ENCODE measurements at places on chromosomes 11 and 22.

DNA sequence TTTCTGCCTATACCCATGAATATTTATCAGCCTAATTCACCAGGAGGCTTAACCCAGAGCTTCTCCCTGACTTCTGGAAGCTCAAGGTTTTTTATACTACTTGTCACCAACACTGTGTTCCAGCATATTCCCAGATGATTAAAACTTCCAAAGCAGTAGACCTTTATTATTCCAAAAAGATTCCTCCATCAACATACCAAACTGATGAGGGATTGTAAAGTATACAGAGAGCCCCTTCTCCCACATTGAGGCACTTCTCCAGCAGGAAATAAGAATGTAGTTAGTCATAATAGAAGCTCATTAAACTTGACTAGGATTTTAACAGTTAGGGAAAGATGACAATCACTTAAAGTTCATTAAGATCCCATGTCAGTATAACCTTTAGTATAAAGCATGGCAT is 51.4 kb upstream of the CEP126 start:
- DNase-seq, result no peak

DNA sequence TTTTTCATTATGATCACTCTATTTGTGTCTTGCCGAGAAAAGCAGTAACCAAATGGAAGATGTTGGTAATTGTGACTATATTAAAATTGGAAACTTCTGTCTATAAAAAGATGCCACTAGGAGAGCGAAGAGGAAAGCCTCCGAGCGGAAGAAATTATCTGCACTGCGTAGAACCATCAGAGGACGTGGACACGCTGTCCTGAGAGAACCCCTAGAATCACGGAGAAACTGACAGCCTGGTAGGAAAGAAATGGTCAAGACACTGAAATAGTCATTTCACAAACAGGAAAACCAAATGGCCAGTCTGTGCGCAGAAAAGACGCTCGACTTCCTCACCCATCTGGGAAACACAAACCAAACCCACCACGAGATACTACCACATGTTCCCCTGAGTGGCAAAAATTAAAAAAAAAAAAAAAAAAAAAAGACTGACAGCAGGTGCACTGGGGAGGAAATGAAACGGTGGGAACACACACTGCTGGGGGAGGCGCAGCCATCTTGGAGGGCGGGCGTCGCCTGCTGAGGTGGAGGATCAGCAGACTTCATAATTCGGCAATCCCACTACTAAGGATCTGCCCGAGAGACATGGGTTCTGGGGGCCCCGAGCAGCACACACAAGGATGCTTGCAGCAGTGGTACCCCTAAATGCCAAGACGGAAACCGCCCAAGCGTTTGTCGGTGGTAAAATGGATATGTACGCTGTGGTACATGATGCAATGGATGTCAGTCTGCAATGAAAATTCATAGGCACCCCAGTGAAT is 21.3 kb downstream of the IFITM10 start:
- no peak for DNase-seq

DNA sequence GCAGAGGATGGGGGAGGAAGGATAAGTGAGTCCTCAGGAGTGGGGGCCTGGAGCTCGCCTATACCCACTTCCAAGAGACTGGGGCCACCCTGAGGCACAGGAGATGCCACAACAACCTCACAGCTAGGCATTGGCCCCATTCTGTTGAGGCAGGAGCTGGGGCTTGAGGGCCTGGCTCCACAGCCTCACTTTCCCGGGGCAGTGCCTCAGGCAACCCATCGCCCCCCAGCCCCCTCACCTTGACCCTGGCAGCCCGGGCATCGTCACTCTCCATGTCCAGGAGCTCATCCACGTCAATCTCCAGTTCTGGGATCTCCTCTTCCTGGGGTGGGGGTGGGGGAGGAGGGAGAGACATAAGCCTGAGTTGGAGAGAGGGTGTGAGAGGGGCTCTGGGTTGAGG is 1.8 kb downstream of the PPP1R14B start:
- DNase-seq, result no peak

DNA sequence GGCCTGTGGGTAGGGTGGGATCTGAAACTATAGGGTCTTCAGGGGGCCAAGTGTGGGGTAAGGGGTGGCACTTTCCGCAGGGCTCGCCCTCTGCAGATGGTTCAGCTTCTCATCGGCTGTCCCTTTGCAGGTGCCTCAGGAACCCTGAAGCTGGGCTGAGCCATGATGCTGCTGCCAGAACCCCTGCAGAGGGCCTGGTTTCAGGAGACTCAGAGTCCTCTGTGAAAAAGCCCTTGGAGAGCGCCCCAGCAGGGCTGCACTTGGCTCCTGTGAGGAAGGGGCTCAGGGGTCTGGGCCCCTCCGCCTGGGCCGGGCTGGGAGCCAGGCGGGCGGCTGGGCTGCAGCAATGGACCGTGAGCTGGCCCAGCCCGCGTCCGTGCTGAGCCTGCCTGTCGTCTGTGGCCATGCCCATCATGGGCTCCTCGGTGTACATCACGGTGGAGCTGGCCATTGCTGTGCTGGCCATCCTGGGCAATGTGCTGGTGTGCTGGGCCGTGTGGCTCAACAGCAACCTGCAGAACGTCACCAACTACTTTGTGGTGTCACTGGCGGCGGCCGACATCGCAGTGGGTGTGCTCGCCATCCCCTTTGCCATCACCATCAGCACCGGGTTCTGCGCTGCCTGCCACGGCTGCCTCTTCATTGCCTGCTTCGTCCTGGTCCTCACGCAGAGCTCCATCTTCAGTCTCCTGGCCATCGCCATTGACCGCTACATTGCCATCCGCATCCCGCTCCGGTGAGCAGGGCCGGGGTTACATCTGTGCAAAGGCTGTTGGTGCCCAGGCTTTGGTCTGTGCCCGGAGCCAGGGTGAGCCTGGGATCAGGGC is 5.8 kb downstream of the ADORA2A start:
- no peak for DNase-seq

GRCh38 chr11:6194065-6194581 is 4.9 kb upstream of the OR52W1 start:
- DNase-seq, result no peak

DNA sequence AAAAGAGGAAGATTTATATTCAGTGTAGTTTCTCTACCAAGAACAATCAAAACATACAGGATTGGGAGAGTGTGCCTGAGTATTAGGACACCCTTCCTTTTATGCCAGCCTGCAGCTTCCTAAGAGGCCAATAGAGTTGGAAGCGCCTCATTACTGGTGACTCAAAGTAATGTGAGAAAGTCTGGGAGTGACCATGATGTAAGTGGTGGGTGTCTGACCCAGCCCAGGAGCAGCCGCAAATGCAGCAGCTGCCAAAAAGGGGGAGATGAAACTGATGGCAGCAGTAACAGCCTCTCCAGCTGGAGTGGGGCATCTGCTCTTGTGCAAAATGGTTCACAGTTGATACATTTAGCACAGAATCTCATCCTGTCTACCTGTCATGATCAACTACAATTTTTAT is 62.0 kb downstream of the ZNF280B start:
- no peak for DNase-seq

DNA sequence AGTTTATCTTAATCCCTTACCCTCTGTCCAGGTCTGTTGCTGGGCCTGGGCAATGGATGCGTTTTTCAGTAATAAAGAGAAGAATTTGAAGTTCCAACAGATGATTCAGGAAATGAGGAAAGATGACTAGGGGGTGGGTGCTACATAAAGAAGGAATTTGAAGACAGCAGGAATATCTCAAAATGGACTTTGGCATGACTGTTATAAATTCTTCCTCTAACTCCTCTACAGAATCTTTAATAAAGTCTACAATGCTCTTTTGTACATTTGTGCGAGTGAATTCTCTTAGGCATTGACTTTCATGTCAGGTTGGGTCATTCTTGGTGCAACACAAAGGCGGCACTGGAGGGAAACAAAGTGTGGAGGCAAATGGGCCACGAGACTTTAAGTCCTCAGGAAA is 35.1 kb upstream of the PRSS23 start:
- no peak for DNase-seq

DNA sequence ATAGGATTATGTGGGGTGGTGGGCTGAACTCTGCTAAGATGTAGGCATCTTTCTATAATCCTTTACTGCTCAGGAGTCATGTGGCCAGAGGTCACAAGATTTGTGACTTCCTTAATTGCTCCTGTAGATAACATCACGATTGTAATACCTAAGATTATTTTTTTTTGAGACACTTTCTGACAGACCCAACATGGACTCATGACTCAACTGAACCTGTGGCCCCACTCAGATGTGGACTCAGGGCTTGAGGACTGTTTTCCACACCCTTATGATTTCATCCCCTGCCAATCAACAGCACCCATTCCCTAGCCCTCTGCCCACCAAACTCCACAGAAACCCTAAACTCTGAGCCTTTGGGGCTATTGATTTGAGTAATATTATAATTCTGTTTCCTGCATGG is 35.6 kb upstream of the MMP7 start:
- DNase-seq, result no peak

GRCh38 chr11:92057849-92058442 is 166.7 kb upstream of the FAT3 start:
- no peak for DNase-seq

DNA sequence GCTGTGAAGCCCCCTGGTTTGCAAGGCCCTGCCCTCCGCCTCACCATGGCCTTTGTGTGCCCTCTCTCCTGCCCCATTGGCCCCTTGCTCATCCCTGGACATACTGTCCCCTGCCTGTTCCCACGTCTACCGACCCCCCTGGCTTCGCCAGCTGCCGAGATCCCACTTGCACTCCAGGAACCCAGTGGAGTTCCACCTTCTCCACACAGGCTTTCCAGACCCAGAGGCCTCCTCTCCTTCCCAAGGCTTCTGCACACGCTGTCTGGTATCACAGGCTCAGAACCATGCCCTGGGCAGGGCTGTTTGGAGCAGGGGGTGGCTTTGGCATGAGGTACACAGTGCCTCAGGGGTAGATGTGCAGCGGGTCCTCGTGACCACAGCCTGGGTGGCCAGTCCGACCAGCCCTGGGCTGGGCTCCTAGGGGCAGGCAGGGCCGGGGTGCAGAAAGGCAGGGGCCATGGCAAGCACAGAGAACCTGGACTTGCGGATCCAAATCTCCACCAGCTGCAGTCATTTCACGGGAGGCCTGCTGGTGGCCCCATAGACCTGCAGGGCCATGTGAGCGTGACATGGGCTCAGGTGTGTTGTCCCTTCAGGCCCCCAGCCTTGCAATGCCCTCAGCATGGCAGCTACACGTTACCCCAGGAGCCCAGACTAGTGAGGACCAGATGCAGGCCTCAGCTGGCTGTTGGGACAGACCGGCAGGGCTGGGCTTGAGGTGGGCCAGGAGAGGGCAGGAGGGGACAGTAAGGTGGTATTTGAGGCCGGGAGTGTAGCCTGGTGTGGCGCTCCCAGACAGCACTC is 9.5 kb downstream of the GRK2 start:
- DNase-seq, result no peak

DNA sequence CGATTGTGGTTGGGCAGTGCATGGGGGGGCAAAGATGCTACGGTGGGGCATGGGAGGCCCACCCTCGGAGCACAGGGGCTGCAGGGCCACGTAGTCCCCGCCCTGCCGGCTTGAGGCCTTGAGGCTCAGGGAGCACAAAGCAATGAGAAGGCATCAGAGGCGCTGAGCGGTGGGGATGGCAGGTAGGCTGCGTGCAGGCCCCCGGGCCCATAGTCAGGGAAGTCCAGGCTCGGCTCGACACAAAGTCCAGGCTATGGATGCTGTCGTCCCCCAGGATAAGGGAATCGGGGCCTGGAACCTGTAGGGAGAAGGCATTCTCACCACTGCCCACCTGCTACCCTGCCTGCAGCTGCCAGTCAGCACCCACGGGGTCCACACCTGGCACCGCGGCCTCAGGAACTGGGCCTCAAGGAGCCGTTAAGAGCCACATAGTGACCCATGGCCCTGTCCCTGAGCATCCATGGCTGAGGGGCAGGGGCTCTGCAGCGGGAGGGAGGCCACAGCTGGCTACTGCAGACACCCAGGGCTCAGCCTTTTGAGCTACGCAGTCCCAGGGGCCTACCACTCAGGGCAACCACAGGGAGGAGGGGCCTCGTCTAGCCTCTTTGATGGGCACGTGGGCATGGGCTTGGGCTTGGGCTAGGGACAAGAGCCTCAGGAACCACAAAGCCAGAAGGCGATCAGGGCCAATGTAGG is 179.7 kb downstream of the IGLL1 start:
- DNase-seq, result no peak

DNA sequence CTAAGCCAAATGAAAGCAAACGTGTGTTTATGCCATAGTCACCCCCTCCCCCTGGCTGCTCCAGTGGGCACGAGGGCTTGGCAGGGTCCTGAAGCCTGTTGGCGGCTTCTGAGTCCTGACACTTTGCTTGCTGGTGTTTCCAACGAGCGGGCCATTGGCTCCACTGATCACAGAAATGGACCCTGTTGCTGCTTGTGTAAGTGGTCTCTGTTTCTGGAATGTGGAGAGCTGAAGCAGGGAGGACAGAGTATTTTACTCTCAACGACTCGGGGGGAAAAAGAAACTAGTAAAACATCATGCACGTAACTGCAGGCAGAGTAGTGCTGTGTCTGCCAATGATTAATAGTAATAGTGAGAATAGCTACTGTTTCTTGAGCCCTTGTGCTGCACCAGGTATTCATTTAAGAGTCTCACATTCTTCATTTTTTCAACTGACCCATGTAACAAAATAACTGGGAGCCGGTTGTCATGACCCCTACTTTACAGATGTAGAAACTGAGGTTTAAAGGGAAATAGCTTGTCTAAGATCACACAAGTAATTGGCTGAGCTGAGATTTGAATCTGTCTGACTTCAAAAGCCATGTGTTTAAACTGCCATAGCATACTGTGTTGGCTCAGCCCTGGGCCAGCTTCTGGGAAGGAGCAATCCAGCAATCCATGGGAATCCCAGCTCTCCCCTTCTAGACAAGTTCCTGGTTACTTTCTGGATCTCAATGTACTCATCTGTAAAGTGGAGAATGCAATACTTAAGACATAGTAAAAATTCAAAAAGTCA is 526.7 kb downstream of the INSC start:
- no peak for DNase-seq

DNA sequence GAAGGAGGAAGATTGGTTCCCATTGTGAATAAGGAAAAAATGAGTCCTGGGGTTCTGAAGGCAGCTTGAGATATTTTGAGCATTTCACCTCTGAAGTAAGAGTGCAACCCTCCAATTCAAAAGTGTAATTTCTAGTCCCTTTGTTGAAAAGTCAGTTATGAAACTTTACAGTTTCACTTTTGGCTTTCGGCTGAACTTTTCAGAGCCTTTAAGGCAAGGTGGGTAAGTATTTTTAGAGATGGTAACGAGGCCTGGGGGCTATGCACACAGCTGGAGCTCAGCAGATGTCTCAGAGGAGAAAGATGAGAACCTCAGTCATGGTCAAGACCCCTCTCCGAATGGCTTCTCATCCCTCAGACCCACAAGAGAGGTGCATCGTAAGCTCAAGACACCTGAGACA is 267.6 kb downstream of the KIRREL3 start:
- no peak for DNase-seq

DNA sequence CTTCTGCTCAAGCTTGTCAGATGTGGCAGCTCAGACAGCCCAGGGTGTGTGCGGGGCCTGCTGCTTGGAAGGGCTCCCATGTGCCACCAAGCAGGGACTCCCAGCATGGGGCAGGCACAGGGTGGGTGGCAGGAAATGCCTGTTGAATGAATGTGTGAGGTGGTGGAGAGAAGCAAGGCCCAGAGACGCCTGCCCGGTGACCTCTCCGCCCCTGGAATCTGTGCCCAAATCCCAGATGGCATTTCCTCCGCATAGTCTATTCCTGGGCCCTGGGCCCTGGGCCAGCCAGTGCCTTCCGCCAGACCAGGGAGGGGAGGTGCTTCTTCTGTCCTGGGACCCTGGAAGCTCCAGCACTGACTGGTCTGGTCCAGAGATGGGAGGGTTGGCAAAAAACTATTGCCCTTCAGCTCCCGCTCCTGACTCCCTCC is 3.7 kb downstream of the CST6 start:
- DNase-seq, result no peak

All from NCI-H1417 (cell line).